DND-41 (cell line): ENCODE measurements at places on chromosomes 5 and 9.

- no peak for DNase-seq
- H3K36me3 ChIP-seq: no peaks in the 10 kb centered on the region
- no peaks in the 10 kb centered on the region for H3K4me1 ChIP-seq
- no peaks in the 10 kb centered on the region for H3K27me3 ChIP-seq
- H3K4me3 ChIP-seq: no peak overlapping the region
- no peak overlapping the region for H3K27ac ChIP-seq
Observed at GRCh38 chr5:143561219-143561618, 157.7 kb upstream of the NR3C1 start.

- no peak for DNase-seq
- H3K36me3 ChIP-seq: no peaks in the 10 kb centered on the region
- H3K4me3 ChIP-seq: no peak overlapping the region
- no peak overlapping the region for H3K27ac ChIP-seq
- no peaks in the 10 kb centered on the region for H3K4me1 ChIP-seq
Observed at GRCh38 chr9:13817754-13818278, 496.1 kb downstream of the NFIB start.

- H3K27me3 ChIP-seq: no peaks in the 10 kb centered on the region
- no peaks in the 10 kb centered on the region for H3K36me3 ChIP-seq
- H3K4me3 ChIP-seq: no peak overlapping the region
- no peaks in the 10 kb centered on the region for H3K4me1 ChIP-seq
Observed at GRCh38 chr9:4365055-4365454, 65.2 kb upstream of the GLIS3 start.

DNA sequence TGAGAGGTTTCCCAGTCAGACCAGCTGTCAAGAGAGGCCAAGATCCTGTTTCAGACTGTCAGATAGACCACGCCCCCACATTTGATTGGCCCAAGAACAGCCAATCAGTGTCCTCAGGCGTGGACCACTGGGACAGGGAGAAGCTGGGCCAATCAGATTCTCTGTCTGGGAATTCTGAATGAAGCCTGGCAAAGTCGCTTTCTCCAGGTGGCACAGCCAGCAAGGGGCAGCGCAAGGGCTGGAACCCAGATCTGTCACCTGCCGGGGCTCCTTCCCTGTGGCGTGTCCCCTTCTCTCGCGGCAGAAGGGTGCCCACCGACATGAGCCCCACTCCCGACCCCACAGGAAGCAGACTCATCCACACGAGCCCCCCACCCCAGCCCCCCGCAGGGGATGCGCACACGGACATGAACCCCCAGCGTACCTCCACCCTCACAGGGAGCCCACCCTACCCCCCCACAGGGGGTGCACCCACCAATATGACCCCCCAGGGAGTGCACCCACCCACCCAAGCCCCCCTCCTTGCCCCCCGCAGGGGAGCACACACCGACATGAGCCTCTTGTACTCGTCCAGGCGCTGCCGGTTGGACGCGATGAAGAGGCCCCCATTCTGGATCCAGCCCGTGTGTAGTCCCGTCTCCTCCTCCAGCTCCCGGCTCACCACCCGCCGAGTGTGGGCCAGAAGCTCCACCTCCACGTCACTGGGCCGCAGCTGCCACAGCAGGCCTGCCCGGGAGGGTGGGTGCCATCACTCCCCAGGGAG lies 6.1 kb downstream of the SARDH start:
- no peak overlapping the region for H3K27ac ChIP-seq
- no peaks in the 10 kb centered on the region for H3K27me3 ChIP-seq
- no peaks in the 10 kb centered on the region for H3K36me3 ChIP-seq
- DNase-seq: no peak
- no peak overlapping the region for H3K4me3 ChIP-seq

- DNase-seq: no peak
- H3K27ac ChIP-seq: no peak overlapping the region
- H3K4me1 ChIP-seq: no peaks in the 10 kb centered on the region
Observed at GRCh38 chr5:31888564-31888963, 249.6 kb downstream of the PDZD2 start.

GRCh38 chr9:106911951-106912350 lies 49.0 kb downstream of the ZNF462 start:
- no peak overlapping the region for H3K4me3 ChIP-seq
- H3K27ac ChIP-seq: no peak overlapping the region
- no peaks in the 10 kb centered on the region for H3K27me3 ChIP-seq

DNA sequence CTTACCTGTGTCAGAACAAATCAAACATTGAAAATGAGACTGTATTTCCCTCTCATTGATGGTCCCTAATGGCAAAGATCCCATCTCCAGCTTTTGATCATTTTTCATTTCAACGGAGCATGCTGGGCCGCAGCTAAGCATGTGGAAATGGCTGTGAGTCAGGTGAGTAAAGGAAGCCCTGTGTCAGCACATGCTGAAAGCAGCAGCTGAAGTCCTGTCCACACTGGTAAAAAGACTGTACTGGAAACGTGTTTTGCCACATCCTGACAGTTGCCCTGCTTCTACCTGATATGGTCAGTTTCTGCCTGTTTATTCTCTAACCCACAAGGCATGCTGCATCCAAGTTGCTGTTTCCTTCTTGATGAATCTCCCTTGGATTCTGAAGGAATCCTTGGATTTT lies 330.1 kb downstream of the EFNA5 start:
- H3K27me3 ChIP-seq: no peaks in the 10 kb centered on the region
- H3K4me3 ChIP-seq: no peak overlapping the region
- no peaks in the 10 kb centered on the region for H3K36me3 ChIP-seq
- no peak for DNase-seq

GRCh38 chr9:128271112-128271511 lies 4.7 kb downstream of the GOLGA2 start:
- no peak overlapping the region for H3K4me3 ChIP-seq
- no peak overlapping the region for H3K27ac ChIP-seq
- no peak for DNase-seq
- no peaks in the 10 kb centered on the region for H3K27me3 ChIP-seq

- no peaks in the 10 kb centered on the region for H3K36me3 ChIP-seq
- H3K27ac ChIP-seq: no peak overlapping the region
- DNase-seq: no peak
- peaks cover 13% of the 10 kb centered on the region for H3K27me3 ChIP-seq
- no peak overlapping the region for H3K4me3 ChIP-seq
Observed at GRCh38 chr5:150311015-150311692, 8.4 kb upstream of the ARSI start.

DNA sequence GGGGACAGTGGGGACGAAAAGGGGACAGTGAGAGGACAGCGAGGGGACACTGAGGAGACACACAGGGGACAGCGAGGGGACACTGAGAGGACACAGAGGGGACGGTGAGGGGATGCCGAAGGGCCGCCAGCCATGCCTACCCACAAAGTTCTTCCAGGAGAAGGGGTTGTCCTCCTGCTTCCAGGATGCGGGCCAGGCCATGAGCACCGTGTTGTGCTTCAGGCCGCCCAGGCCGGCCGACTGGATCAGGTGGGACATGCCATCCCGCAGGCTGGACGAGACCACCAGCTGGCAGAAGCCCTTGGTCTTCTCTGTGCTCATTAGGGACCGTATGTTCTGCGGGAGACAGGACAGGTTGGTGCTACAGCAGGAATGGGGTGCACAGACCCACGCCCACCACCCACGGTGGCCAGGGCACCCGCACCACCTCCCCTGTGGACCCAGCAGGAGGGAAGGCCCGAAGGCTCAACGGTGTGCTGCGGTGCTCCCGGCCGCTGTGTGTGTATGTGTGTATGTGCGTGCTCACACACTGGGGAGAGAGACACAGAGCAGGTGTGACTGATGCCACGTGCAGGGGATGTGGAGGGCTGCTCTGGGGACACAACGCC lies 46.6 kb downstream of the SLC12A7 start:
- H3K36me3 ChIP-seq: no peaks in the 10 kb centered on the region
- H3K4me1 ChIP-seq: no peaks in the 10 kb centered on the region
- H3K27me3 ChIP-seq: no peaks in the 10 kb centered on the region
- DNase-seq: no peak
- no peak overlapping the region for H3K27ac ChIP-seq

- no peak overlapping the region for H3K27ac ChIP-seq
- no peak overlapping the region for H3K4me3 ChIP-seq
- DNase-seq: no peak
- H3K27me3 ChIP-seq: no peaks in the 10 kb centered on the region
- H3K36me3 ChIP-seq: no peaks in the 10 kb centered on the region
Observed at GRCh38 chr9:134538856-134539566, 102.6 kb upstream of the COL5A1 start.

GRCh38 chr5:159301466-159301865 lies 28.8 kb downstream of the IL12B start:
- no peaks in the 10 kb centered on the region for H3K4me1 ChIP-seq
- no peaks in the 10 kb centered on the region for H3K36me3 ChIP-seq
- peaks cover 7% of the 10 kb centered on the region for H3K27me3 ChIP-seq
- H3K4me3 ChIP-seq: no peak overlapping the region
- H3K27ac ChIP-seq: no peak overlapping the region

- no peaks in the 10 kb centered on the region for H3K4me1 ChIP-seq
- DNase-seq: no peak
- peaks cover 24% of the 10 kb centered on the region for H3K27me3 ChIP-seq
- no peak overlapping the region for H3K4me3 ChIP-seq
- H3K27ac ChIP-seq: no peak overlapping the region
- H3K36me3 ChIP-seq: no peaks in the 10 kb centered on the region
Observed at GRCh38 chr5:150077996-150078801, 8.2 kb downstream of the CSF1R start.

DNA sequence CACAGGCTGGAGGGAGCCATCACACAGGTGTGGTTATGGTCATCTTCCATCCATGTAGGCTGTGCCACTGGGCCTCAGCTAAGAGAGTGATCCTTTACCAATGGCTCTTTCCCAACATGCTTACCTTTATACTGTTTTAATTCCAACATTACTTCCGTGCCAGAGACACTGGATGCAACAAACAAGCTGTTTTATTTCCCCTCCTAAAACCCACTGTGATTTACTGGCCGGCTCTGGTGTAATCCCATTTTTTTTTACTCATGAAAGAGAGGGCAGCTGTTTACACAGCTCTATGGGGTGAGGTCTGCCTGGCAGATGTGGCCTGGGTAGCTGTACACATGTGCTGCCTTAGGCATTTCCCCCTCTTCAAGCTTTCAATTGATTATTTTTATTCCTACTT lies 58.5 kb downstream of the MACROH2A1 start:
- peaks cover 100% of the 10 kb centered on the region for H3K36me3 ChIP-seq
- H3K27me3 ChIP-seq: no peaks in the 10 kb centered on the region
- H3K4me1 ChIP-seq: no peaks in the 10 kb centered on the region
- H3K27ac ChIP-seq: no peak overlapping the region; the same call in 1 of the 2 replicates
- DNase-seq: no peak
- no peak overlapping the region for H3K4me3 ChIP-seq
